ENCODE measurements at places on chromosomes 13 and 19.

- DNase-seq = no peak
Observed at GRCh38 chr13:101211261-101211660, 205.0 kb downstream of the NALCN start.

DNA sequence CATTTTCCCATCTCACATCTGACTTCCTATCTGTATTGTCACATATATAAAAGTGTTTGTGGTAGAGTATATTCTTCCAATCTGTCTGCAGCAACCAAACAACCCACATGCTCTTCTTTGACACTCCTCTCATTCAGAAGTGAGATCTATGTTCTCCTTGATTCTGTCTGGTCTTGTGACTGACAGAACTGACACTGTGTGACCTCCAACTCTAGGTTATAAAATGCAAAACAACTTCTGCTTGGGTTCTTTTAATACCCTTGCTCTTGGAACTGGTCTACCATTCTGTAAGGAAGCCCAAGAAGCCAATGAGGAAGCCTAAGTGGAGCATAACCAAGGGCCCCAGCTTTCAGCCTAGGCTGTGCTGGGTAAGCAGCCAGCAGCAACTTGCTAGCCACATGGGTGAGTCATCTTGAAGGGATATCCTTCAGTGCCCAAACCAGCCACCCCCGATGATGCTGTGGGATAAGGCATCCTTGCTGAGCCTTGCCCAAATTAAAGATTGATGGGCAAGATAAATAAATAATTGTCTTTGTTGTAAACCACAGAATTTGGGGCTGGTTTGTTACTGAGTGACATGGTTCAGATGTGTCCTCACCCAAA, 18.4 kb upstream of the ITM2B start:
- DNase-seq = no peak

DNA sequence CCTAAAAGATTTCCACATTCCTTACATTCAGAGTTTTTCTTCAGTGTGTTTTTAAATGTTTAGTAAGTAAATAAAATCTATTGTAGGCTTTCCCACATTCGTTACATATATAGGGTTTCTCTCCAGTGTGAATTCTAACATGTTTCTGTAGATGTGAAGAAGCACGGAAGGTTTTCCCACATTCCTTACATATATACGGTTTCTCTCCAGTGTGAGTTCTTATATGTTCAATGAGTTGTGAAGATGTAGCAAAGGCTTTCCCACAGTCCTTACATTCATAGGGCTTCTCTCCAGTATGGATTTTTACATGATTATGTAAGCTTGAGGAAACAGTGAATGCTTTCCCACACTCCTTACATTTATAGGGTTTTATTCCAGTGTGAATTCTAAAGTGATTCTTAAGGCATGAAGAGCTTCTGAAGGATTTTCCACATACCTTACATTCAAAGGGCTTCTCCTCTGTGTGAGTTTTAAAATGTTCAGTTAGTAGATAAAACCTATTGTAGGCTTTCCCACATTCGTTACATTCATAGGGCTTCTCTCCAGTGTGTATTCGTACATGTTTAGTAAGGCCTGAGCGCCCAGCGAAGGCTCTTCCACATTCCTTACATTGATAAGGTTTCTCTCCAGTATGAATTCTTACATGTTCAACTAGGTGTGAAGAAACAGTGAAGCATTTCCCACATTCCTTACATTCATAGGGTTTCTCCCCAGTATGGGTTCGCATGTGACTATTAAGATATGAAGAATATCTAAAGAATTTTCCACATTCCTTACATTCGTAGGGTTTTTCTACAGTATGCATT, 18.2 kb downstream of the ZNF121 start:
- DNase-seq = no peak

GRCh38 chr13:114066956-114067355, 65.5 kb downstream of the RASA3 start:
- no peak for DNase-seq

DNA sequence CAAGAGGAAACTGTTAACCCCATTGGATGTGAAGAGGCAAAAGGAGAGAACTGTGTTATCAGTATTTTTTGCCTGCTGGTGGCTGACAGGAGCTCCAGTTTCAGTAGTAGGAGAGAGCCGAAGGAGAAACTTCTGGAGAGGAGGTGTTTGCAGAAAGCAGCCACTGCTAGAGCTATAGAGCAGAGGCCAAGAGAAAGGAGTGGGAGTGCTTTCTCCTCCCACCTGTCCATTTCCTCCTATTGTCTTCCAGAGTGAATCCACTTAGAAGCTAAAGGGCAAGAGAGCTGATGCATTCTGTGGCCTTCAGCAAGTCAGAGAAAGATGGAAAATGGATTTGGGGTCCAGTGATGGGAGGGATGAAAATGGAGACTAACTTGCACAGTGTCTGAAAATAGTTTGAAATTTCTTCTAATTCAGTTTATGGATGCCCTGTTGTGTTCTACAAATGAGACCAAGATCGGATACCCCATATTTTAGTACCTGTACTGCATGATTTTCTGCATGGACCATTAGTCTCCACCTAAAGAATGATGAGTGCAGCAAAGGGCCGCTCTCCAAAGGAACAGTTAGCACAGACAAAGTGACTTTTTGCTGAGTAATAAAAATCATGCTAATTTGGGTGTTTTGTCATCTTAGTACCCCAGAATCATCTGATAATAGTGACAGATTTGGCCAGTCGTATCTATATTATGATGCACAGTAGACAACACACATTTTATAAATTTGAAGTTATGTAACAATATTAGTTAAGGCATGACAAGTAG, 10.7 kb downstream of the HS6ST3 start:
- no peak for DNase-seq

DNA sequence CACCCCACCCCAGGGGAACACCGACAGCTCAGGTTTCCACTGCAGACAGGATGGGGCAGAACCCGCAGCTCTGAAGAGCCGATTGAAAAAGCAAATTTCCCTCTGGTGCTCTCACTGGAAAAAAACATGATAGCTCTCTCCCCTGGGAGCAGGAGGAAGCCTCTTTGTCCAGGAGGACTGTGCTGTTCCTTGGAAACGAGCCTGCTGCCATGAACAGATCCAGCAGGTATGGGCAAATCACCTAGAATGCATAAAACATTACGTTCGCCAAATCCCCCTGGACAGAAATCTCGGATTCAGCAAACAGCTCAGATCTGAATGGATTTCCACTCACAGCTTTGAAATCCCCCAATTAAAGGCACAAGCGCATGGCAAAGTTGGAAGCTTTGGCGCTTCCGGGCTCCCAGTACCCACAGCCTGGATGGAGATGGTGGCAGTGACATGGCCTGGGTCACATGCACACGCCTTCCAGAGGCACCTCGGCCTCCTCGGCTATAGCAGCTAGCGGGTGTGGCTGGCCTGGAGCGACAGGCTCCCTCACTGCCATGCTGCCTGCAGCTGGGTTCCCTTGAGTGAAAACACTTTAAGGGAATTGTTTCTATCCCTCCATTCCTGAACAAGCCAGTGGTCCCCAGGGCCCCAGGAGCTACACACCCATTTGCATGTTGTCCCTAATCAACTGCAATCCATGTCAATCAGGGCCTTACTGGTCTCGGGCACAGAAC, 59.1 kb downstream of the CEBPG start:
- DNase-seq = no peak

DNA sequence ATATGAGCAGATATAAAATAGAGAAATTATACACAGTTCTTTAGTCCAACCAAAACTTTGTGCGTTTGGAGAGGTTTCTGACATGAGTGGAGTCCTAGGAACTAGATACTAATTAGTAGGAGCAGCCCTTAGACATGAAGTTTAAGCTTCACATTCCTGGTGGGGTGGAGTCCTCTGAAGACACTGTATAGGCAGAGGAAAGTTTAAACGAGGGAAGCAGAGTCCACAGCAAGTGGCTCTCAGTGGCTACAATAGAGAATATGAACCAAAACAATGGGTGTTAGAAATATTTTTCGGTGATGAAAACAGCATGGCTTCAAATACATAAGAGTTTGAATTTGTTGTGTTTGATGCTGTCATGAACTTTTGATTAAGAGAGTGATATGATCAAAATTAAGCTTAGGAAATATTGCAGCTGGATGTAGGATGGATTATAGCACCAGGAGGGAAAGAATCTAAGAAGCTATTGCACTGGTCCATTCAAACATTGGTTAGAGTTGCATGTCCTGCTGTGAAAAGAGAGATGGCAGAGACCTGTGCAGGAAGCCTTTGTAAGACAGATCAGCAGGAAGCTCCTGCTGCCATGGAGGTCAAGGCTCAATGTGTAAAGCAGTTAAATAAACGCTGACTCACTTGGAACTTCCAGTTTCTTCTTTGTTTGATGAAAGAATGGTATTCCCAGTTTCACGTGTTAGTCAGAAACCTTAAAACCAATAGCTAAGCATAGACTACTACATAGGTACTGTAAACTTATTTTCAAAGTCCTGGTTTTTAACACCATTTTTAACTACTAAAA, 175.2 kb downstream of the TDRD3 start:
- DNase-seq = no peak

- no peak for DNase-seq
Observed at GRCh38 chr19:30011051-30011578, 69.1 kb downstream of the URI1 start.

GRCh38 chr19:1608359-1609102, 3.3 kb upstream of the UQCR11 start:
- DNase-seq = peak; percentile 21

DNA sequence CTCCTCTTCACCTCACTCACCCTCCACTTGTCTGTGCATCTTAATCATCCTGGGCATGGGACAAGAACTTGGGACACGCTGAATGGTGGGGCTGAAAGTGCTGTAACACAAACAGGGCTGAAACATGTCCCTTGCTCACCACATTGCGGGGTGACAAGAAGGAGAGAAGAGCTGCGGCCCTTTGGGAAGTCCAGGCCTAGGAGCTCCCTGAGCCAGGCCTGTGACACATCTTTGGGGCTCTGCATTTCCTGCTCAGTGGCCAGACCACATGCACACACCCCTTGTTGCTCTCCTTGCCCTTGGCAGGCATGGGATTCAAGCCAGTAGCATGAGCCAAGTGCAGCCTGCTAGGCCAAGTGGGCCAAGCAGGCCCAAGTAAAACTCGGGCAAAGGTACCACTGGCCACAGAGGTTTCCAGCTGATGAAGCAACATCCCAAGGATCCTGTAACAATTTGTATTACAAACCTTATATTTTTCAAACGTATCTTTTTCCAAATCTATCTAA, 1384.3 kb upstream of the PCDH20 start:
- no peak for DNase-seq

GRCh38 chr19:2546128-2547032, 70.5 kb downstream of the GADD45B start:
- no peak for DNase-seq

GRCh38 chr13:52850396-52851136, 2.1 kb upstream of the PCDH8 start:
- peak; percentile 42 for DNase-seq

DNA sequence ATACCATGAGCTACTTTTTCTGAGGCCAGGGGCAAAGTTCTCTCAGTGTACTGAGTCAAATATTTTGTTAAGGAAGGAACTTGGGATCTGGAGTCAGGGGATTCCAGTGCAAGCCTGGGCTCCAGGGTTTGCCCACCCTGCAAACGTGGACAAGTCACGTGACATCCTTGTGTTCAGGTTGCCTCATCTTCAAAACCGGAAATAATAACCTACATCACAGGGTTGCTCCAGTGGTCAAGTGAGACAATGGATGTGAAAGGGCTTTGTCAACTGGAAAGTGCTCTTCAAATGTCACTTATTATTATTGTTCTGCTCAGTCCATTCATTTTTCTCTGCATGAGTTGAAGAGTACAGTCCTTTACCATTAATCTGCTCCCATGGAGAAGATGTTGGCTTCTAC, 414.9 kb downstream of the COG6 start:
- DNase-seq = no peak

DNA sequence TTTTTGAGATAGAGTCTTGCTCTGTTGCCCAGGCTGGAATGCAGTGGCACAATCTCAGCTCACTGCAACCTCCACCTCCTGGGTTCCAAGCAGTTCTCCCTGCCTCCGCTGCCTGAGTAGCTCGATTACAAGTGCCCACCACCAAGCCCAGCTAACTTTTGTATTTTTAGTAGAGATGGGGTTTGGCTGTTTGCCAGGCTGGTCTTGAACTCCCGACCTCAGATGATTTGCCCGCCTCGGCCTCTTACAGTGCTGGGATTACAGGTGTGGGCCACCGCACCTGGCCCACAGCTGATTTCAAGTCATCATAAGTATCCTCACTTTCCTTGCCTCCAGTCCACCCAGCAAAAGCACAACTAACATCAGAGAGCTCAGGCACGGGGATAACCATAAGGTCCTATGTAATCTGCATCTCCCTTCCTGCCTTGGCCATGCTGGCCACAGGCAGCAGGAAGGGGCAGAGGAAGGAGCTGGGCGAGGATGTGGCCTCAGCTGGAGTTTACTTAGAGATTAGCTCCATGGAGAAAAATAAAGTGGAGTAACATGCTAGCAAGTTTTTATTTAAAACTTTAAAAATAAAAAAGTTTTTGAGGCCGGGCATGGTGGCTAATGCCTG, 22.9 kb upstream of the ADGRE1 start:
- DNase-seq = no peak

GRCh38 chr13:97810152-97810551, 143.3 kb upstream of the IPO5 start:
- DNase-seq = no peak

DNA sequence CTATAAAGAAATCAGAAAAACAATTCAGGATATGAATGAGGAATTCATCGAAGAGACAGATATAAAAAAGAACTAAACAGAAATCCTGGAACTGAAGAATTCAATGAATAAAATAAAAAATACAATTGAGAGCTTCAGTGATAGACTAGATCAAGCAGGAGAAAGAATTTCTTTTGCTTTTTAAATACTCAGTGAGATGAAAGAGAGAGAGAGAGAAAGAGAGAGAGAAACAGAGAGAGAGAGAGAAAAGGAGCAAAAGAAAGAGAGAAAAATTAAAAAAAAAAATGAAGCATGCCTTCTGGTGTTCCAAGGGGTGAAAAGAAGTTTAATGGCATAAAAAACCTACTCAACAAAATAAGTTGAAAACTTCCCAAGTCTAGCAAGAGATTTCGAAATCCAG, 22.0 kb upstream of the SLC7A9 start:
- DNase-seq = no peak

DNA sequence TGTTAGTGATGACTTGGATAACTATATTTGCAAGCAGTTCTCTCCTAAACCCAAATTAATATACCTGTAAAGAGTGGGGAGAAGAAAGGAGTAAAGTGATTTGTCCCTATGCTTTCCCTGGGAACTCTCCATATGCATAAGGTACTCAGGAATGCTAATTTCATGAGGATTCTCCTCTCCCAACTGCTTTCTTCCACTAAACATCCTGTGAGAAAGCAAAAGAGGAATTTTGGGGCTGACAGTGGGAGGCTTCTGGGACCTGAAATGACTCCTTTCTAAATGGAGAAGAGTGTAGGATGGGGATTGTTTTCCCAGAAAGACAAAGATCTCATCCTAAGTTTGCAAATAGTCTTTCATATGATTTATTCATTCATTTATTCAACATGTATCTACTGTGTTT, 250.5 kb downstream of the TDRD3 start:
- DNase-seq = no peak

- DNase-seq = no peak
Observed at GRCh38 chr13:45413826-45414307, 4.3 kb downstream of the SLC25A30 start.

GRCh38 chr19:10290876-10291553, 1.3 kb downstream of the ICAM5 start:
- peak; percentile 60 for DNase-seq

GRCh38 chr19:34474233-34474989, 7.1 kb upstream of the WTIP start:
- DNase-seq = no peak

All from stimulated activated CD4-positive, alpha-beta T cell treated with anti-CD3 and anti-CD28 coated beads, Interleukin-4, amount 100 ng/mL, for 1 hour (primary cell).